CD4-positive, alpha-beta T cell treated with Interleukin-6 at 100 ng/mL for 8 hours (primary cell): ENCODE measurements at places on chromosomes 3 and 15.

GRCh38 chr15:70058642-70059360 is 38.9 kb downstream of the TLE3 start:
- DNase-seq: no peak

DNA sequence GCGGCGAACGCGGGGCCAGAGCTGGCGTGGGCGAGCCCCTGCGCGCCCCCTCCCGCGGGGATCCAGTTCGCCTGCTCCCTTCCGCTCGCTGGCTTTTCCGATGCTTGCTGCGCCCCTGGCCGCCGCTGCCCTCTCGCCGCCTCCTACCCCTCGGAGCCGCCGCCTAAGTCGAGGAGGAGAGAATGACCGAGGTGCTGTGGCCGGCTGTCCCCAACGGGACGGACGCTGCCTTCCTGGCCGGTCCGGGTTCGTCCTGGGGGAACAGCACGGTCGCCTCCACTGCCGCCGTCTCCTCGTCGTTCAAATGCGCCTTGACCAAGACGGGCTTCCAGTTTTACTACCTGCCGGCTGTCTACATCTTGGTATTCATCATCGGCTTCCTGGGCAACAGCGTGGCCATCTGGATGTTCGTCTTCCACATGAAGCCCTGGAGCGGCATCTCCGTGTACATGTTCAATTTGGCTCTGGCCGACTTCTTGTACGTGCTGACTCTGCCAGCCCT is 721 bp downstream of the P2RY1 start:
- no peak for DNase-seq

DNA sequence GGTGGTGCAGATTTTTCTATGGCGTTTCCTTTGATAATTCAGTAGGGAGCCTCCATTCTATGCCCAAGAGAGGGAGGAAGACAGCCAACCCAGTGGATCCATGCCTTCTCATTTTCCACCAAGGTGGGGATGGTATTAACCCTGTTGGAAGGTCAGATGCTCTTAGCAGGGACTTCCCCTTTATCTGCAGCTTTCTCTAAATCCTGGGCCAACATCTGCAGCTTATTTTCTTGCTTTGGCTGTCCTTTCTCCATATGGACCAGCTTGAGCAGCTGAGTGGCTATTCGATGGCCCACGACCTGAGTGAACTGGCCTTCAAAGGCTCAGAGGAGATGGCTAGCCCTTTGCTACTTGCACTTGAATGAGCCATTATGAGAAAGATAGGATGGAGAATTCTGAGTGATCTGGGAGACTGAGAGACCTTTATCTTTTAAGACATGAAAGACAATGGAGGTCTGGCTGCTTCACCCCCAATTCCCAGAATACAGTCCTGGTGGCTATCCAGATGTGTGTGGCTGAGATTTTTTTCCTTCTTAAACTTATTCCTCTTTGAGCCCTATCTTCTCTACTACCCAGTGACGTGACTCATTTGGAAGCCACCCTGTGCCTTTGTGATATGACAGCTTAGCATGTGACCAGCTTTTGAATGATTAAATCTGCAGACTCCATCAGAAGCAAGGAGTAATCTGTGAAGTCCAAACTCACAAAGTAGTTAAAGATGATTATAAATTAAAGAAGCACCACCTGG is 39.6 kb upstream of the TRAK1 start:
- DNase-seq: no peak

DNA sequence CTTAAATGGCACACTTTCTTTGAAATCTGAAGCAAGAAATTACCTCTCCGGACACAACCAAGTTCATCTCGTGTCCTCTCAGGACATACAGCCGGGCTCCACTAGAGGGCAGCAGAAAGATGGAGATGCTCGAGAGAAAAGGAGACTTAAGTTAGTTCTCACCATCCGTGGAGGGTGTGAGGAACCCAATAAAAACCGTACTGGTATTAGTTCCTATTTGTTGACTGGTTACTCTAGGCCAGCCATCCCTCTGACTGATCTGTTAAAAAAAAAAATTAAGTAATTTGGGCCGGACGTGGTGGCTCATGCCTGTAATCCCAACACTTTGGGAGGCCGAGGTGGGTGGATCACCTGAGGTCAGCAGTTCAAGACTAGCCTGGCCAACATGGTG is 7.9 kb upstream of the CYP11A1 start:
- peak; percentile 80 for DNase-seq

DNA sequence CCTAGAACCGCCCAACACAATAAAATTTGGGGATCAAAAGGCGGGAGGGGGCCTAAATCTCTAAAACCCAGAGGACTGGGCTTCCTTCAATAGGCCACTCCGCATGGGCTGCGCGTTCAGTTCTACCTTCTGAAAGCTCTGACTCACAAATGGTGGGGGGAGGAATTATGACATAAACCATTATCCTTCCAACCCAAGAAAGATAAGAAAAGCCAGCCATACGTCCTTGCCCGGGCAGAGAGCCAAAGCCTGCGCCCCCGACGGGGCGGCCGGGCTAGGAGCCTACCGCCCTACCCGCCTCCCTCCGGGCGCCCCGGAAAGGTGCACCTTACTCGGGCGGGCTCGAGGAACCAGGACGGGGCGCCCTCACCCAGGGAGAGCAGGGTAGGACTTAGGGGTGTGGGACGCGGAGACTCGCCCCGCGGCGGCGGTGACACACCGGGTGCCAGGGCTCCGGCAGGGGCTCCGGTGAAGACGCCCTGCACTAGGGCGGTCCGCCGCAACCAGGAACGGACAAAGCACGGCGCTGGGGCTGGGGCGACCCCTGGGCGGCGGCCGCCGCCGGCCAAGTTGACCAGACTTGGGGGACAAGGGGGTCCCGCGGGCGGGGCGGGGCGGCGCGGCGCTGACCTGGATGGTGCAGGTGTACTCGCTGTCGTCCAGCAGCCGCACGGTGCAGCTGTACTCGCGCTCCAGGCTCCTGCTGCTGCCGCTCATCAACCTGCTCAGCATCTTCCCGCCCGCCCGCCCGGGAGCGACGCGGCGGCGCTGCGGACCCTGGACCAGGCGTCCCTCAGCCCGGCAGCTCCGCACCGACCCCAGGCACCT is 534 bp downstream of the FRMD5 start:
- DNase-seq: peak; percentile 1

- no peak for DNase-seq
Observed at GRCh38 chr15:90750186-90750585, 33.0 kb downstream of the BLM start.

- DNase-seq: peak; percentile 3
Observed at GRCh38 chr3:138188013-138188730, 1.1 kb downstream of the ARMC8 start.

DNA sequence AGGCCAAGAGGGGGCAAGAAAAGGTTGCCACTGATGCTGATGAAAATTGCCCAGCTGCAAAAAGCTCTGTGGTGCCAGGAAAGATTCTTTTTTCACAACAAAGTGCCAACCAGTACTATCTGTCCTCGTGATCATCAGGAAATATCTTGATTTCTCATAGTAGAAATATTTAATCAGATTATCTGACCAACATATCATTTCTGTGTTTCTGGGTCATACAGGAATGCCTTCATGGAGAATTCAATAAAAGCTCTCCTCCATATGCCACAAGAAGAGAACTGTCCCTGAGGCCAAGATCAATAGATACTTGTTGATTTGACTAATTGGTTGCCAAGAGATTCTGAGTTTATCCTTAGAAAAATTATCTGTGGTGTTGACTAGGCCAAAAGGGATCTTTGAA is 63.5 kb downstream of the FSIP1 start:
- no peak for DNase-seq

DNA sequence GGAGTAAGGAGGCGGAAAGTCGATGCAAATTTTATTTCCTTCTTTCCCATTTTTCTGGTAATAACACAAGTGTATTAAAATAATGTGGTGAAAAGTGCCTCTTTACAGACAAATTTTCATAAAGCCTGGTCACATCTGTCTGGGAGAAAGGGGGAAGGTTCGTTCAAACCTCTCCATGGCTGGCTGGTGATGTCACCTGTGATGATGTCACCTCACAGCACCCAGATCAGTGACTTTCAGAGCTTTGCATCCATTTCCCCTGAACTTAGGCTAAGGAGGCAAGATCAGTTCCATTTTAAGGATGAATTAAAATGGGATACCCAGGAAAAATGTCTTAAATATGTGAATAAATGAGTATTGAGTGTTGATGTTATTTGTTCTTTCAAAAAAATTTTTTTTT is 34.1 kb downstream of the ATP10A start:
- DNase-seq: no peak

- peak; percentile 50 for DNase-seq
Observed at GRCh38 chr3:15405448-15406050, 21.8 kb downstream of the METTL6 start.

- DNase-seq: no peak
Observed at GRCh38 chr3:64878362-64878761, 190.6 kb upstream of the ADAMTS9 start.

- DNase-seq: no peak
Observed at GRCh38 chr3:150307311-150308036, 100.6 kb upstream of the TSC22D2 start.

- peak; percentile 22 for DNase-seq
Observed at GRCh38 chr3:129934234-129935123, 40.0 kb upstream of the TRH start.

GRCh38 chr15:81311752-81312464 is 12.0 kb downstream of the STARD5 start:
- DNase-seq: no peak

GRCh38 chr15:79099692-79100091 is 9.1 kb upstream of the RASGRF1 start:
- DNase-seq: no peak

DNA sequence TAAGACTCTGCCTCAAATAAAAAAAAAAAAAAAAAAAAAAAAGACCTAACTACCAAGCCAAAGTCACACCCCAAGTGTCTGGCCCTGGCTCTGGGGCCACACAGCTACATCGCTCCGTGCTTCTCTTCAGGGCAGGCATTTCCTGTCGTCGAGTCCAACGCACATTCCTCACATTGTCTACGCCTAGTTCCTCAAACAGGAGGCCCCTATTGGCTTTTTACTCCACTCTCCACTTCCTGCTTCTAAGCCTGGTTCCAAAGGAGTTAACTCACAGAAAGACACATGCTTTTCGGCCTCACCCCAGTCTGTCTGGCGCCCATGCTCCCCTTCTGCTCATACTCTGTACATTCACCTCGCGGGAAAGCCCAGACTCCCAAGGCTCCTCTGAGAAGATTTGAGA is 28.8 kb downstream of the KNG1 start:
- DNase-seq: no peak

DNA sequence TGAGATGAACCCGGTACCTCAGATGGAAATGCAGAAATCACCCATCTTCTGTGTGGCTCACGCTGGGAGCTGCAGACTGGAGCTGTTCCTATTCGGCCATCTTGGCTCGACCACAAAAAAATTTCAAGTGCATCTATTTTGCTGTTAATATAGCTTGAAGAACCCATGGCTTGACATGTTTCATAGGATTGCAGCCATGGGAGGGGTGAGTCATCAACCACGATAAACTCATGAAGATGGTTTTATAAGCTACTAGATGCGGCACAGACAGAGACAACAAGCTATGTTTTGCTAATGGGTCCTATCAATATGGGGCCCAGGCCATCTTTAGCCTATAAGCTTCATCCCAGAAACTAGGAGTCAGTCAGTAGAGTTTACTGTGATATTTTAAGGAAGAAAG is 100.4 kb upstream of the PHLDB2 start:
- no peak for DNase-seq

GRCh38 chr15:98807262-98807661 is 158.9 kb downstream of the IGF1R start:
- DNase-seq: no peak

- no peak for DNase-seq
Observed at GRCh38 chr3:32901005-32901932, 50.2 kb upstream of the CCR4 start.

- no peak for DNase-seq
Observed at GRCh38 chr15:68821190-68821840, 620 bp upstream of the ANP32A start.

DNA sequence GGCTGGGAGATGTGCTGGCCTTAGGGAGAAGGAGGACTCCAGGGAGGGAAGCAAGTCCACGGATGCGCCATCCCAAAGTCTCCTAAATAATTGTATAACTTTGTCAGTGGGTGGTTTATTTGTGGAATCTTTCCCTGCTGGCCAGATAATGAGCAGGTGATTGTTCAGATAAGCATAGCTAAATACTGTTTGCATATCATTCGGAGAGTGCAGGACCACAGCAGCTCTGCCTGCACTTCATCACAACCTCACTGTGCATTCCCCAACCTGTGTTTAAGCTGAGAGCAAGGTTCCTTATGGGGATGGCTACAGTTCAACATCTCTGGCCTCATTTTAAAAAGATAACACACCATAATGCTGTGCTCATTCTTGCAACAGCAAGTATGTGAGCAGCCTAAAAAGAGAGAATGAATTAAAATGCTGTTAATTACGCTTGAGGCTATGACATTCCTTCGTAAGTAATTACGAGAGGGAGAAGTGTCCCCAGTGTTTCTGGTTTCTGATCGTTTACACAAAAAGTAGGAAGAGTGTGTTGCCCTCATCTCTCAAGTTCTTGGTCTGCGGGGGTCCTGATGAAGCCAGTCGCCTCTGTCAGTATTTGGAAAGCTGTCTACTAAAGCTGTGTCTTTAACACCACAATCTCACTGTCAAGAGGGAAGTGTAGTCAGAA is 272.0 kb upstream of the RORA start:
- DNase-seq: no peak

DNA sequence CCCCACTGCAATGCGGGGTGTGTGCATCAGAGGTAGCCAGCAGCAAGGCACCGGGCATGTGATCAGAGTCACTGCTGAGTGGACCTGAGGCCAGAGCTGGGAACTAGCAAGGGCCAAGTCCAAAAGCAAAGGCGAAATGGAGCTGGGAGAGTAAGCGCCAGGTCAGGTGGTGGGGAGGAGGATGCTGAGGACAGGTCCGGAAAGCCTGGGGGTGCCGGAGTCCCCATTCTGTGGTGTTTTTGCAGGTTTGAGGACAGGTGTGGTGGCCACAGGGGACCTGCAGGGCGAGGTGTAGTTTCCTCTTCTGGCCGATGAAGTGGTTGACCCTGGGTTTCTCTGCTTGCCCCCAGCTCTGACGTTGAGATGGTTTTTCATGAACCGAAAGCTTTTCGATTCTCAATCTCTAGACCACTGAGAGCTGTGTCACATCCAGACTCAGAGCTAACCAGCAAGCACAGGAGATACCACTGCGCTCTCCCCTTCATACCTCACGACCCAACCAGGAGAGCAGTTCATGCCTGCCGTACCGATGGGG is 35.0 kb upstream of the HES1 start:
- DNase-seq: no peak

- DNase-seq: peak; percentile 30
Observed at GRCh38 chr15:78044407-78045155, 32.9 kb downstream of the TBC1D2B start.
